NCI-H1436 treated with DMSO at 0.1 percent for 48 hours (cell line): ENCODE measurements at places on chromosomes 1 and 21.

DNA sequence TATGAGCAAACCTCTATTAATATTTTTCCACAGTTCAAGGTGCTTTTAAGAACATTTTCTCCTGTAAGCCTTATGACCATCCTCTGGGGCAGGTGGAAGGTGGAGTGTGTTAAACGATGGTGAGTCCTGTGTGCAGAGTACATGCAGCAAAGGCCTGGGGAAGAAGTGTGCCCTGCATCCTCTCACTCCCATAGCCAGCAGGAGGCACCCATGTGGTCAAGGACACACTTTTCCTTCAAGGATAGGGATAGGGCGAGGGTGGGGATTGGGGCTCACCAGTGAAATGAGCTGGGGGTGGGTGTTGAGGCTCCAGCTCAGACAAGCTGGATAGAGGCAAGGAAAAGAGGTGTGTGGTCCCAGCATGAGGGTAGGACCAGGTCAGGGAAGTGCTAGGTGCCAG lies 120.8 kb upstream of the KCNE2 start:
- no peak for DNase-seq

GRCh38 chr1:1598720-1599029 lies 1.3 kb downstream of the FNDC10 start:
- no peak for DNase-seq

DNA sequence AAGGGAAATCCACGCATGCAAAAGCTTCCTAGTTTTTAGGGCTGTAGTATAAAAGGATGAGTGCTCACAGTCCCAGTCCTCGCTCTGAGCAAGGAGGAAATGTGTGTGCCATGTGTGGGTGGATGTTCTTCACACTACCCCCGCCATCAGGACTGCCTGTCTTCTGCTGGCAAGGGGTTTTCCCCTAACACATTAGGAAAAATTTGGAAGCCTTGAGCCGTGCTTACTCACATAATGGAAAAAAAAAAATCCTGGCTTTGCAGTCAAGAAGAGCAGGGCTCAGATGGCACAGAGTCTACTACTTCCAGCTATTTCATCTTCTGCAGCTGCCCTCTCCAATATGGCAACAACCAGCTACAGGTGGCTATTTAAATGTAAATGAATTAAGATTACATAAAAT lies 363.1 kb downstream of the PLPP3 start:
- DNase-seq, result no peak

GRCh38 chr1:58784758-58785441 lies 1.1 kb upstream of the JUN start:
- no peak for DNase-seq

GRCh38 chr1:117008656-117009055 lies 7.1 kb downstream of the CD101 start:
- DNase-seq, result no peak

- no peak for DNase-seq
Observed at GRCh38 chr1:236760480-236760879, 34.6 kb upstream of the MTR start.

DNA sequence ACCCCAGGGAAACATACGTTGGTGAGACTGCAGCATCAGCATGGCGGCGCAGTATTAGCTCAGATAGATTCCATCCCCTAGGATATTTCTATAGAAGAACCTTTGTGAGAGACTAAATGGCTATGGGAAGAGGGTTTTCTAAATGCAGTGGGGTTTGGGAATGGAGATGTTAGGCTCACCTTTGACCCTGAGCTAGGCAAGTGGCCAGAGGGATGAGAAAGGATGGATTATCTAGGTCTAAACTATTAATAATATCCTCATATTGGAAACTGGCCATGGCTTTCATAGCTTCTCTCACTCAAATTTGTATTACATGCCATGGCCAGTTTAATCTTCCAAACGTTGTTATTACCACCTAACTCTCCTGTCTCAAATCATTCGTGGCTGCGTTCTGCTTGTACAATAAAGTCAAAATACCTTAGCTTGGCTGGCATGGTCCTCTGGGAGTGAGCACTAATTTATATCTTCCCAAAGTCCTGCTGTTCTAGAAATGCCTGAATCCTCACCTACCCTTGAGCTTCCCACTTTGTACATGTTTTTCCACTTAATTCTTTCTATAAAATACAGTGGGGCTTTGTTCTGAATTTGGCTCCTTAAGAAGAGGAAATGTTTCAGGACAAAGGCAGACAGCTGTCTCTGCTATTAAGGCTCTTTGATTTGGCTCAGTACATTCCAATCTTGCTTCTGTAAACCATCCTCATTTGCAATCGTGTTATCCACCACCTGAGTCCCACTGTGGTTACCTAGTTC lies 31.0 kb upstream of the COG2 start:
- DNase-seq, result no peak

GRCh38 chr1:42035205-42035829 lies 116.6 kb upstream of the HIVEP3 start:
- no peak for DNase-seq

DNA sequence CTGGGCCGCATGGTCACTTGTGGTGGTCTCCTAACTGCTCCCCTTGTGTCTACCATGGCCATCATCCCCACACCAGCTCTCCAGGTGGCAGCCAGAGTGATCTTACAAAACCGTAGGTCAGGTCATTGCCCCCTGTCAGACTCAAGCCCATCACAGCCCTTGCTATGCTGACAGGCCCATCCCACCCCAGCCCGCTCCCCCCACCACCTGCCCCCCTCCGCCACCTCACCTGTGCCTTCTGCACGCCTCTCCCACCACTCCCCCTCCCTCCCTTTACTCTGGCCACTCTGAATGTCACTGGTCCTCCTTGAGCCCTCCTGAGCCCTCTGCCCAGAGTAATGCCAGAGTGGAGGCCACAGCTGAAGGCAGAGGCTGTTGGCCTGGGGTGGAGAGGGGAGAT lies 28.5 kb downstream of the TEX35 start:
- no peak for DNase-seq

GRCh38 chr1:81114191-81114590 lies 686.5 kb upstream of the ADGRL2 start:
- no peak for DNase-seq

DNA sequence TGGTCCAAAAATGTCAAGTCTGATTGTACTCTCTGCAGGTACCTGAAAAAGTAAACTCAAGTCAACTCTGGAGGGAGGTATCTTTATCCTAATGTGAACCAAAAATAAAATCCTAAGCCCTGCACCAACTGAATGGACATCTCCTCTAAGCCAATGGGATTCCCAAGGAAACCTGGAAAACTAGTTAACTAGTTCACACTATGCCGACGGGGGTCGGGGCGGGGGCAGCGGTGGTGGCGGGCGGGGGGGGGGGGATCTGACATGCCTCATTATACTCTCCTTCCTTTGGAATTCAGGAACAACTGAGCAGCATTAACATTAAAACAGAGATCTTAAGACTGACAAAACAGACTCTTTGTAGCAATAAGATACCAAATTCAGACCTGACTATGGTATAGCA lies 452.6 kb upstream of the CAMK1G start:
- no peak for DNase-seq

- DNase-seq, result no peak
Observed at GRCh38 chr1:230939806-230940489, 38.7 kb downstream of the TTC13 start.

DNA sequence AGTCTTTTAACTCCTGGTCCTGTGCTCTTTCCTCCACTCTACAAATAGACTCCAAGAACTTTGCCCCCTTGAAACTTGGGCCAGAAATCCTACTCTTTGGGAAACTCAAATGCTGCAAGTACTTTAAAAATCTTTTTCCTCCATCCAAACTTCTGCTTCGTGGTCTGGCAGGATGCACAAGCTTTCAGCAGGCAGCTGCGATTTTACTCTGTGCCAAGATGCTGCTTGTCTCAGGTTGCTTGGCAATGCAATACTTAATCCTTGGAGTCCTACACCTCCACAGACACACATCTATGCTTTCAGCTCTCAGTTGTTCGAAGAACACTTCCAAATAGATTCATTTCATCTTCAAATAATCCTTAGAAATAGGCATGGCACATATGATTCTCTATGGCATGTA lies 435.3 kb upstream of the USP24 start:
- no peak for DNase-seq

DNA sequence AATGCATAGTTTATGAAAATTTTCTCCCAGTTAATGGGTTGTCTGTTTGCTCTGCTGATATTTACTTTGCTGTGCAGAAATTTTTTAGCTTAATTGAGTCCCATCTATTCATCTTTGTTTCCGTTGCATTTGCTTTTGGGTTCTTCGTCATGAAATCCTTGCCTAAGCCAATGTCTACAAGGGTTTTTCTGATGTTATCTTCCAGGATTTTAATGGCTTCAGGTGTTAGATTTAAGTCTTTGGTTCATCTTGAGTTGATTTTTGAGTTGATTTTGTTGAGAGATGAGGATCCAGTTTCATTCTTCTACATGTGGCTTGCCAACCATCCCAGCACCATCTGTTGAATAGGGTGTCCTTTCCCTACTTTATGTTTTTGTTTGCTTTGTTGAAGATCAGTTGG lies 85.2 kb downstream of the DRAM2 start:
- no peak for DNase-seq

GRCh38 chr1:29835406-29835805 lies 599.1 kb downstream of the PTPRU start:
- DNase-seq, result peak; percentile 50

DNA sequence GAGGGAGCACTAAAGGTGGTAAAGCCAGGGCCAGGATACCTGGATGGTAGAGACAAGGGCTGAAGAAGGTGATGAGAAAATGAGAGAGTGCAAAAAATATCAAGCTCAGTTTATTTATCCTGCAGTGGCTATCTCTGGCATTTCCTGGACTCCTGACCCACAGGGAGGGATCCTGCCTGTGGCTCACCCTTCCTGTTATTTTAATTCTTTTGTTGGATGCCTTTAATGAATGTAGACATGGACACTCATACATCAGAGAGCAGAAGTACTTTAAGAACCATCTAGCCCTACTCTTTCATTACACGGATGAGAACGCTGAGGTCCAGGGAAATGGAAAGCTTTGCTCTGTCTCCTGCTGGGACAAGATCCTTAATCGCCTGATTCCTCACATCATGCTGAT lies 20.6 kb downstream of the JUN start:
- DNase-seq, result no peak

DNA sequence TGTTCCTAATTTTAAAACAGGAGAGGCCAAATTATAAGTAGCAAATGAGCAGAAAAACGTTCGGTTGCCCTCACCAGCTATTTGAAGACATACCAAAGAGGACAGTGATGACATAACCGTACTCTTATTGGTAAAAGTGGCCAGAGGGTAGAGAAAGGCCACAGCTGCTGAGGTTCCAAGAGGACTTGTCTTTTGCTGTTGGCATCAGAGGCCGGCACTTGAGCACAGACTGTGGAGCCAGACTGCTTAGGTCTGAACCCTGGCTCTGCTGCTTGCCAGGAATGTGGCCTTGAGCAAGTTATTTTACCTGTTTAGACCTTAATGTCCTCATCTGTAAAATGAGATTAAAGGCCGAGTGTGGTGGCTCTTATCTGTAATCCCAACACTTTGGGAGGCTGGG lies 14.9 kb downstream of the ETV3L start:
- DNase-seq, result no peak

DNA sequence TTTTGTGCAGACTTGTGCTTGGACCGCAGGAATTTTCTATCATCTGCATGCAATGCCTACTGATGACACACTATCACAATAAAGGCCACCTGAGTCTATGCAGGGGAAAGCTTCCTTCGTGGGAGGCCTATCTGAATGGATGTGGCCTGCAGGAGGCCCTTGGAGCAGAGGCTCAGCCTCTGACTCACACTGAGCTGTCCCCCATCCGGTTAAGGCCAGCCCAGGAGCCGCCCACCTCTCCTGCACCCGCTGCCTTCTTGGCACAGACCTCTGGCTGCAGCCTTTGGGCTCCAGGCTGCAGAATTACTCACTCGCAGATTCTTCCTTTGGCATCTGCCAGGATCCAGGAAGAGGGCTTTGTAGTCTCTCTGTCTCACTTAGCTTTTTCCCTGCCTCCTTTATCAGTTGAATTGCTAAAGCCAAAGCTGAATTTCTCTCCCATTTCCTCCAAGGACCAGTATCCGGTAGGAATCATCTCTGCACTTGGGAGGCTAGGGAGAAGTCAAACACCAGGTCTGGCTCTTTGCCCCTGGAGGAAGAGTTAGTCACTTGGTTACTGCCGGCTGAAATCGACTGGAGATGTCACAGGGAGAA lies 65.1 kb upstream of the JUN start:
- no peak for DNase-seq

DNA sequence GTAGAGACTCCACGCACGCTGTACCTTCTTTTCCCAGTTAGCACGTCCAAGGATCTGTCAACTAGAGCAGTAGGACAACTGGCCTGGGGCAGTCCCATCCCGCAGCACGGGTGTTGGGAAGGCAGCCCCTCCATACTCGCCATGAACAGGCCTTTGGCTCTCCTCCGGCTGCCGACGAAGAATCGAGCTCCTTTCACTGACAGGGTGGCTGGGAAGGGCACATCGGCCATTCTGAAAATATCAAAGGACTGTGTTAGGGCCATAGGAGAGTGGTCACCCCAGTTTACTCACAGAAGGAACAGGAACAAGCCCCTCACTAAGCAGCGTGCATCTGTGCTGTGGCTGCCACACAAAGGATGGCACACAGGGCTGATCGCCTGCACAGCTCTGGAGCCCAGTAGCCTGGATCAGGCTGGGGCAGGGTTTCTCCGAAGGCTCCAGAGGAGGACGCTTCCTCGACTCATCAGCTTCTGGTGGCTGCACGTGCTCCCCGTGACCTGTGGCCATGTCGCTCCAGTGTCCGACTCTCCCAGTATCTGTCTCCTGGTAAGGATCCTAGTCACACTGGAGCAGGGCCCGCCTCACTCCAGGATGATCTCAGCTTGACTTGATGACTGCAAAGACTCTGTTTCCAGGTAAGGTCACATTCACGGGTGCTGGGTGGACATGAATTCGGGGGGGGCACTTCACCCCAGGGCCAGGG lies 8.9 kb downstream of the KRTAP10-1 start:
- DNase-seq, result no peak

- DNase-seq, result no peak
Observed at GRCh38 chr1:24067978-24068377, 44.0 kb downstream of the MYOM3 start.

DNA sequence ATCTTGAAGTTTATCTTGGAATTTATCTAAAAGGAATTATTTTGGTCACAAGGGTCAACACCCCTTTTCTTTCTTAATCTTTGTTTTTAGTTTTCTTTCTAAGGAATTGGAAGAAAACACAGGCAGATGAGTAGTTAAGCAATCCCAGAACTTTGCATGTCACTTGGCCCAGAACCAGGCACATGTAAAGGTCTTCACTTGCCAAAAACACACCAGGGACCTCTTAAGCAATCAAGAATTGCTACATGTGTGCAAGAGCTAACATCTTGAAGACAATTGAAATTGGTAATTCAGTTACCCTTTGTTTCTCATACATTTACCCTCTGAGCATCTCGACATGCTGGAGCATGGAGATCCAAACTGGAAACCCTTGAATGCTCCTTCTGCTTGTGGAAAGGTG lies 114.2 kb downstream of the ZC3H11B start:
- no peak for DNase-seq

DNA sequence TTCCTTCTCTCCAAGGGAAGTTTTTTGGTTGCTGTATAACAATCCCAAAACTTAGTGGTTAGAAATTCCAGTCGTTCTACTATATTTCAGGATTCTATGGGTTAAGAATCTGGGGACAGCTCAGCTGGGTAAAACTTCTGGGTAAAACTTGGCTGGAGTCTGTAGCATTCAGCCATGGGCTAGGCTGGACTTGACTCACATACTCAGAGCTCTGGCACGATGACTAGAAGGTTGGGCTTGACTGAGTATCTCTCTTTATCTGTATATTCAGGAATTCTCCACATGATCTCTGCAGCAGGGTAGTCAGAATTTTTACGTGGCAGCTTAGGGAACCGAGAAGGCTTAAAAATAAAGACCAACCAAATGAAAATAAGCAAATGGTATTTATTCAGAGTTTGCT lies 28.2 kb upstream of the HRNR start:
- no peak for DNase-seq
